ENCODE measurements at places on chromosomes 7 and 10.

DNA sequence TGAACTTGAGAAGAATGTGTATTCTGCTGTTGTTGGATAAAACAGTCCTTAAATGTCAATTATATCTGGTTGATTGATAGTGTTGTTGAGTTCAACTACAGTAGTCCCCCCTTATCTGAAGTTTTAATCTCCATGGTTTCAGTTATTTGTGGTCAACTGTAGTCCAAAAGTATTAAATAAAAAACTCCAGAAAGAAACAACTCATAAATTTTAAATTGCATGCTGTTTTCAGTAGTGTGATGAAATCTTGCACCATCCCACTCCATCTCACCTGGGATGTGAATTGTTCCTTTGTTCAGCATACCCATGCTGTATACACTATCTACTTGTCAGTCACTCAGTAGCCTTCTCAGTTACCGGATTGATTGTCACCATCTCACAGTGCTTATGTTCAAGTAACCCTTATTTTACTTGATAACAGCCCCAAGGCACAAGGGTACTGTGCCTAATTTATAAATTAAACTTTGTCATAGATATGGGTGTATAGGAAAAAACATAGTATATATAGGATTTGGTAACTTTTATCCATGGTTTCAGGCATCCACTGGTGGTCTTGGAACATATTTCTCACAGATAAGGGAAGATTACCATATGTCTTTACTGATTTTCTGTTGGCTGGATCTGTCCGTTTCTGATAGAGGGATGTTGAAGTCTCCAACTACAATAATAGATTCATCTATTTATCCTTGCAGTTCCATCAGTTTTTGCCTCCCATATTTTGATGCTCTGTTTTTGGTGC lies 57.1 kb downstream of the AOAH start:
- DNase-seq, result no peak

DNA sequence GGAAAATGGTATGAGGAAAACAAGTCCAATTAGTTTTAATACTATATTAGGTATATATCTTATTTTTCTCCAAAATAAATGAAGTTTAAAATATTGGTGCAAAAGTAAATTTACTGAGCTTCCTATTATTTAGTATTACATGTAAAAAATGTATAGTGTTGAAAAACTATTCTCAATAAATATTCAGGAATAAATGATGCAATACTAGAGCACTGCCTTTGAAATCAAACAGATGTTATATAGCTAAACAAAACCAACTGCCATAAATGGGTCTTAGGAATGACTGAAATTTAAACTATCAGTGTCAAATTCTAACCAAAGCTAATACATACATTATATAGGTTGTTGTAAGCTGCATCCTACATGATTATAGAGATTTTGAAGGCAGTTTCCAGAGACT lies 1434.0 kb upstream of the LRRTM3 start:
- DNase-seq, result no peak

DNA sequence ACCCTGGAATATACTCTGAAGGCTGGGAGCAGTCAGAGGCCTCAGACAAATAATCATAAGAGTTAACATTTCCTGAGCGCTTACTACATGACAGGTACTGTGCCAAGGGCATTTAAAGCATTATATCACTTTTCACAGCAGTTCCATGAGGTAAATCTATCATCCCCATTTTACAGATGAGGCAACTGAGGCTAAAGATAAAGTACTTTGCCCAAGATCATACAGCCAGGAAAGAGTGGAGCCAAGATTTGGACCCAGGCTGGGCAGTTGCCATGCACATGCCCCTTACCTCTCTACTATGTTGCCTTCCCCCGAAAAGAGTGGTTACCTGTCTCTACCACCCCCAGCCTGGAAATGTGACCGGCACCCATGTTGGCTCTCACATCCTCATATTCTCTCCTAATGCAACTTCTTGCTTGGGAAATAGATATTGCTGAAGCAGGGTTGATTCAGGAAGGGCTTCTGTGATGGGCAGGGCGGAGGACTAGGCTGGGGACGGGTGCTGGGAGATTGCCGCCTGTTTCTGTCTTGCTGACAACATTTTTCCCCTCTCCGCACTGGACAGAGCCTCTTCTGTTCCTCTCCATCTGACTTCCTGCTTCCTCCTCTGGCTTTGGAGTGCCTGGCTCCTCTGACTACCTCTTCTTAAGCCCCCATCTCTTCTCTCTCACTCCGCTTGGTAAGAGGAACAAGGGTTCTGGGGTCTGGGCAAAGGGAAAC lies 13.8 kb downstream of the SMO start:
- DNase-seq, result no peak

DNA sequence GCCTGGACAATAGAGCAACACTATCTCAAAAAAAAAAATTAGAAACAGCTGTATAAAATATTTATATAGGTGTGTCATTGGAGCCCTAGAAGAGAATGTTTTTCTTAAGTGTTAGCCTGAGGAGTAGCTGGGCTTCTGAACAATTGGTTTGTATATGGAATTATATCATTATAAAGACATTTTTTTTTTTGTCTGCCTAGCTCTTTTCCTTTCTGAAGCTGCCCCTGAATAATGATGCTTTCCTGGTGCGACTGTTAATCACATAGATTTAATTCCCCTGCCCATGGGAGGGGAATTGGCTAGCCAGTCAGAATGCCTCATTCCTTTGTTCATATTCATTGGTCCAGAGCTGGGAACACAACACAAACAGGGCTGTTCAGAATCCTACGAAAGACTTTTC lies 13.9 kb upstream of the ABCC2 start:
- DNase-seq, result no peak

DNA sequence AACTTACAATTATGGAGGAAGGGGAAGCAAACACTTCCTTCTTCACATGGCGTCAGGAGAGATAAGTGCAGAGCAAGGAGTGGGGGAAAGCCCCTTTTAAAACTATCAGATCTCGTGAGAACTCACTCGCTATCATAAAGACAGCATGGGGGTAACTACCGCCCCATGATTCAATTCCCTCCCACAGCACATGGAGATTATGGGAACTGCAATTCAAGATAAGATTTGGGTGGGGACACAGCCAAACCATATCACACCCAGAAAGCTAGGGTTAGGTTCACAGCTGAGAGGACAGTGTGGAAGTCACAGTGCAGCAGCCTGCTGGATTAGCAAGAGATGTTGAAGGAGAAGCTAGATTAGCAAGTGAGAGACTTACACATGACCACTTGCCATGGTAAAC lies 81.6 kb downstream of the CRTAC1 start:
- DNase-seq, result no peak

- no peak for DNase-seq
These were observed 6.5 kb downstream of the MNX1 start for GRCh38 chr7:157003756-157004520.
